ENCODE measurements at places on chromosomes 4 and X.

DNA sequence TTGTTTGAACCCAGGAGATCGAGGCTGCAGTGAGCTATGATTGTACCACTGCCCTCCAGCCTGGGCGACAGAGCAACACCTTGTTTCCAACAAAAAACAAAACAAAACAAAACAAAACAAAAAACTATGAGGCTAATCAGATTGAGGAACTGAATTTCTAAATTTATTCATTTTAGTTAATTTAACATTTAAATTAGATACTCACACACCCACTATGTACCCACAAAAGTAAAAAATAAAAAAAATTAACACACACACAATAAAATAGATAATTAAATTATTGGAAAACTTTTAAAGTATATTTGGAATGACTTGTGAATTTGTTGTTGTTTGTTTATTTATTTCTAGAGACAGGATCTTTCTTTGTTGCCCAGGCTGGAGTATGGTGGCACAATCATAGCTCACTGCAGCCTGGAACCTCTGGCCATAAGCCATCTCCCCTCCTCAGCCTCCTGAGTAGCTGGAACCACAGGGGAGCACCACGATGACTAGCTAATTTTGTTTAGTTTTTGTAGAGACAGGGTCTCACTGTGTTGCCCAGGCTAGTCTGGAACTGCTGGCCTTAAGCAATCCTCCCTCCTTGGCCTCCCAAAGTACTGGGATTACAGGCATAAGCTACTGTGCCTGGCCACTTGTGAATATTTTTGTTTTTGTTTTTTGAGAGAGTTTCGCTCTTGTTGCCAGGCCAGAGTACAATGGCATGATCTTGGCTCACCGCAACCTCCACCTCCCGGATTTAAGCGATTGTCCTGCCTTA, 9.8 kb upstream of the ZNF157 start:
- DNase-seq: no peak

DNA sequence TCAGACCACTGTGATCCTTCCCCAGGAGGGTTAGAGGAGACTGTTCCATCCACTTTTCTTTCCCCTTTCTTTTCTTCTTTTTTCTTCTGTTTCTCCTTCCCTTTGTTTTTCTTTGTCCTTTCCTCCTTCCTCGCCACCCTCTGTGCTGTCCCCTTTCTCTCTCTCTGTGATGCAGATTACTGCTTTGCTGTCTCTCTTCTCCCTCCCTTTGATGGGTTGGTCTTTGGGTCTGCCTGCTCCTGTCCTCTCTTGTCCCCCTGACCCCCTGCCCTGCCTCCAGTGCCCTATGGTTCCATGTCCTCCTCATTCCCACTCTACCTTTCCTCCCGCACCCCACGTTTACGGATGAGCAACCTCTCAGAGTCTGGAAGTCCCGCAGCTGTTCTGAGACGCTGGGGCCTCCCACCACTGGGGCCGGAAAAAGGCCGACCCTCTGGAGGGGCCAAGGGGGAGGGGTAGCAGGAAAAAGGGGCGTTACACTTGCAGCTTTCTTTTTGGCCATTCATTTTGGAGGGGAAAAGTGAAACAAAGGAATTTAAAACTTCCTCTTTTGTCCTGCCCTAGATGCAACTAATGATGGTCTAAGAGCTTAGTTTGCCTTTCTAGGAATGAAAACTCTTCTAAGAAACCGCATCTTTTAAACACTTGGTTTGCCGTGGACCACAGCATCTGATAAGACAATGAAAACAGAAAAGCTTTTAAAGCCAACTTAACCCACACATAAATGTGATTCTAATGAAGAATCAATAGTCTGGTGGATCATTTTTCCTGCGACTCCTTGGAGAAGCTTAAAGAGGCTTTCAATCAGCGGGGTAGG, 24.5 kb upstream of the TSR2 start:
- no peak for DNase-seq

DNA sequence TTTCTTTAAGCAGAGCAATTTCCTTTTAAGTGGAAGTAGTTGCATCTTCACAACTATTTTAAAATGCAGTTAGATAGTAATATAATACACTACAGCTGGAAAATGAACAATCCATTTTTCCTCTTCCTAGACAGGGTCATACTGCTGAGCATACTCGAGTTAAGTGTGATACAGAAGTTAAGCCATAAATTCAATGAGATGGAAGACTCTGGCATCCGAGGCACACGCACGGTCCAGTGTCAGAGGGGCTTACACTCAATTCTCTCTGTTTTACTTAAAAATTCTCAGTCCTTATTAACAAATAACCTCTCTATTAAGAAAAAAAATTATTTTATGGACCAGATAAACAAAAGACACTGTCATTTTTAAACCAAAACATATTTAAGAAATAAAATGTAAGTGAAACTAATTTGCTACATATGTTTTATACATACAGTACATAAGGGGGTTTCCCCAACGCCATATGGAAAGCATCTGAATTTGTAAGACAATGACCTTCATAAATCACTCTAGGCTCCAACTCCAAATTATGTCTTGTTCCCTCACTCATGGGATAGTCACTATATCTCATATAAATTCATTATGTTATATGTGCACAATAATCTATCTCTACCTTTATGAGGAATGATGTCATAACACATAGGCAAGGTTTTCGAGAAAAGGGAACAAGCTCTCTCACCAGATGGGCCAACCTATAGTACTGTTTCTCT, 315.3 kb downstream of the PAPSS1 start:
- DNase-seq: no peak

DNA sequence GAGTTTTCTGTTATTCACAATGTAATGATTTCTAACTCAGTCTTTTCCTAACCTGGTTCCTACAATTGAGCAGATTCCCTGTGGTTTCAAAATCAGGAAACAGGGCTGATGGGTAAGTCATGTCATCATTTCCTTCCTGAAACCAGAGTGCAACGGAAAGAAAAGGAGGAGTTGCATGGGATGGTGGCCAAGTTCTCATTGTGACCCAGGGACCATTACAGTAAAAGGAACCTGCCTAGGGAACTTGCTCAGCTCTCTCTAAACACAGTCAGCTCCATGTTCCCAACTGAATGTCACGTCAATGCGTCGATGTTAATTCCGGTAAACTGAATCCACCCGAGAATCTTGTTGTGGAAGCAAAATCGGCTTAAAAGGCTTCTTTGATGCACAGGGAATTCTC, 51.2 kb downstream of the LGI2 start:
- DNase-seq: peak; percentile 22

DNA sequence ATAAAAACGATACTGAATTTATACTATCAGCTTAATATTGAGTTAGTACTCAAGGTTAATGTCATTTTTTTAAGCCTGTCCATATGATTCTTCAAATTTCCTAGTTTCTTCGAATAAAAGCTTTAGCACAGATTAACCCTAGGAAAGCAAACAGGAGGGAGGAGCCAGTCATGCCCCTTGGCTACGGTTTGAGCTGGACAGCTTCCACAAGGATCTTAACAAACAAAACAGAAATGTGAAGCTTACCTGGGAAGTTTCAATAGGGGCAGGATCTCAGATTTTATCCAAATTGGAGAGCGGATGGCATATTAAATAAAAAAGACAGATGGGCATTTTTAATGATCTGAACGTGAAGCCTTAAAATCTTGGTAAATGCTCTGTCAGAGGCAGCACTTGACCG, 2.3 kb downstream of the NWD2 start:
- no peak for DNase-seq

DNA sequence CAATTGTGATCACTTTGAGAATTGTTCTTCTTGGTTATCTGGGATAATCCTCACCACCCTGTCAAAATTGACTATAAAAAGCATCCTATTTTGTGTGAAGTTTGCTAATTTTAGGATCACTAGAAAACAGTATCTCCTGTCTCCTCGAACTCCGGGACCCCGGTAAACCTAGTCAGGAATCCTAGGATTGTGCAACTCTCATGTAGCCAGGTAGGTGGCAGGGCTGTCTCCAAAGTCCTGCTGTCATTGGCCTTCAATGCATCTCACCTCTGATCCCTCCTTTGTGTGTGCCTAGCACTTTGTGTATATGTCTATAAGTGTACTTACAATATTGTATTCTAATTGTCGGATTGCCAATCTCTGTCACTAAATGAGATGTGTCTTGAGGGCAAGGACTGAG, 1564.8 kb downstream of the RPA4 start:
- DNase-seq: no peak

DNA sequence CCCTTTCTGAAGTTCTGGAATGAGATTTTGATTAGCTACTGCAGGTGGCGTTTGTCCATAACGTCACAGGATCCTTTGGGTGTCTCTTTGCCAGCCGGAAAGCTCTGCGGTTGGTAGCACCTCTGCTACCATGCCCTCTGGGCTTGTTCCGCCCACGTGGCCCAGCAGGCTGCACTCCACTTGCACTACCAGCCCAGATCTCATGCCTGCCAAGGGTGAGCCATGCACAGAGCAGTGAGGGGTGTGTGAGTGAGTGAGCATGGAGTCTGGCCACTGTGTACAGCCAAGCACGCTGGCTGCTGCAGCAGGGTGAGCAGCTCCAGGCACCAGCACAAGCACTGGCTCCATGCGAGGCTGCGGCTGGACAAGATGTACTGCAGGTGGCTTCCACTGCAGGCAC, 6.6 kb upstream of the HNRNPD start:
- DNase-seq: no peak

DNA sequence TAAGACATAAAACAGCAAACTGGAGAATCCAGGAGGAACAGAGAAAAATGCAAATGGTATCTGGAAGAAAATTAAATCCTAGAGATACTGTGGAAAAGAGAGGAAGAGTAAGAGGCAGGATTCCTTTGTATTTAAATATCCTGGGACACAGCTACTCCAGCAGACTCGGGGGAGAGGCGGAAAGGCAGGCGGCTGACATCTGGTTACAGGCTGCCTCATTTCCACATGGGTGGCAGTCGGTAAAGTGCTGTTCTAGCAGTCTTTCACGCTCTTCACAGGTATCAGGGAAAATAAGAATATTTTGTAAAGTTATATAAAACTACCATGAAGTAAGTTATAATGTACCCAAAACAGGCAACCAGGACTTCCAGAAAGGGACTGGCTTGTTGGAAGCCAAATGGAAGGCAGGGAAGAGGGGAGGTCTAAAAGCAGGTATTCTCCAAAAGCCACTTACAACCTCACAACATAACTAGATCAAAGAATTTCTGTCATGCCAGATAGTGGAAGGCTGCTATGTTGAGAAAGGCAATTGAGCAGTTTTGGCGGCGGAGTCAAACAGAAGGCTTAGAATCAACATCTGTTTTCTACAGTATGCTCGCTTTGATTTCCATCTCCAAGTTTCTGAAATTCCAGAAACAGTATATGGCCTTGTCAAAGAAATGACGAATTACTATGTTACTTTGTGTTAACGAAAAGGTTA, 1.3 kb upstream of the TIGD2 start:
- peak; percentile 3 for DNase-seq

DNA sequence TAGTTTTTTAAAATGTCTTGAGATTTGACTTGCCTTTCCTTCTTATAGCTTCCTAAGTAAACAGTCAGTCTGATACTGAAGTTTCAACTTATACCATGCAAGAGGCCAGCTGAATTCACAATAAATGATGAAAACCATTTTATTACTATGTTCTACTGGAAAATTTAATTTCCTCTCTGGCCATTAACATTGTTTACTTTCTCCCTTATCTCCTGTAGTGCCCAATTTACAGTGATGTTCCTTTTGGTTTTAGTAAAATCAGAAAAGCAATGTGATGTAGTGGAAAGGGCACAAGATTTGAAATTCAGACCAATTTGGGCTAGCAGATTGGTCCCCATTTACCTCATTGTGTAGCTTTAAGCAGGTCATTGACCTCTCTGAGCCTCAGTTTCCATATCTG, 54.2 kb downstream of the SLC9A6 start:
- DNase-seq: no peak

DNA sequence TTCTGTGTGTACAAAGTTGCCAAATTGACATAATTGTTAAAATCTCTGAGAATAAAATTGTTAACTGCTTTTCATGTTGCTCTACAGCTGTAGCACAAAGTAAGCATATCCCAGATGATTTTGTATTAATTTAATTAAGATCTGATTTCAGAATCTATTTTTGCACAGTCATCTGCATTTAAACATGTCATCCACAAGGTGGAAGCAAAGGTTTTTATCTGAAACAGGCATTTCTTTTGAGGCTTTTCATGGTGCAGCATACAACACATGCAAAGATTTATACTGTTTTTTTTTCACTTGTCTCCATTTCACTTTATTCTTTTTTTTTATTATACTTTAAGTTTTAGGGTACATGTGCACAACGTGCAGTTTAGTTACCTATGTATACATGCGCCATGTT, 51.2 kb downstream of the GC start:
- DNase-seq: peak; percentile 15

- no peak for DNase-seq
Observed at GRCh38 chr4:186553717-186554116, 1.6 kb downstream of the MTNR1A start.

GRCh38 chrX:124887572-124887971, 432.1 kb upstream of the TEX13C start:
- DNase-seq: no peak

DNA sequence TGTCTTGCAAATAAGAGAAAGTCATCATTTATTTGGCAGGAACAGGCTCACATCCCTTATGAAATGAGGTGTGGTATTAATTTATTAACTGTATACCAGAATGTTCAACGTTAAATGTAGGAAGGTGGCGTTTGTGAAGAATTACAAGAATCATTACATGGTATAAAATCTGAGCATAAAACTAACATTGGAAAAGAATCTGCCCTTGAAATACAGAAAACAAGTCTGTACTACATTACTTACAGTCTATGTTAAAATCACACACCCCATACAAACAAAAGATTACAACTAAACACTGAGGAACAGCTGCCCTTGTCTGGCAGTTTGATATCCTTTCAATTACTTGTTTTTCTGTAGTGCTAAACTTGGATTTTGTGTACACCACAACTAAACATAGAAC, 131.1 kb downstream of the DCHS2 start:
- no peak for DNase-seq

GRCh38 chr4:57633212-57633859, 523.2 kb upstream of the IGFBP7 start:
- DNase-seq: no peak

DNA sequence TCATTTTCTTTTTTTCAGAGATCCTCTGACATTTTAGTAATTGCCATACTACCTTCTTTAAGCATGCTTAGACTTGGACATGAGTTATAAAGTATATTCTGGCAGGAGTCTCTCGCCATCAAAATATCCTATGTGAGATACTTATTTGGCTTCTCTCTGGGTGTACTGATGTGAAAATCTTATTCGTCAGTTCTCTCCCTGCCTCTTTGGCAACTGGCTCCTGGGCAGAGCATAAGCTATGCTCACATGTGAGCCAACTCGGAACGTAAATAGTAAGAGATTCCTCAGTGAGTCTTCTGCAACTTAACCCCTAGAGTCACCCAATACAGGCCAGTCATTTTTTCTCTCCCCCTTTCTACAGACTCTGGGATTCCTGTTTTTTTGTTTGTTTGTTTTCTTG, 91.6 kb downstream of the MAGEB17 start:
- no peak for DNase-seq
